Thyroid gland (tissue), 4 donors: ENCODE measurements at places on chromosomes 2 and 18. TPM values are rescaled to one million over a fixed set of nuclear protein-coding genes. Genes with fewer than 3 reads are reported as not detected.

ANKRD30BL gene
- 0.81 TPM for total RNA-seq

SERPINB2 gene
- total RNA-seq: not detected

FBXO41 gene
- total RNA-seq: 3.8 TPM

COLEC11 gene
- total RNA-seq: 20.5 TPM

ZNF513 gene
- total RNA-seq: 9.3 TPM

IL1B gene
- total RNA-seq: 0.27 TPM
